ENCODE measurements at places on chromosomes 12 and 14. TPM values are rescaled to one million over a fixed set of nuclear protein-coding genes. Genes with fewer than 3 reads are reported as not detected.

C12orf54 gene
- total RNA-seq: not detected

CERS5 gene
- total RNA-seq: 60.4 TPM

RTL1 gene
- total RNA-seq: not detected

PCBP2 gene
- 948 TPM for total RNA-seq

ITGB7 gene
- total RNA-seq: not detected

PLEKHD1 gene
- total RNA-seq: not detected

HSPB8 gene
- total RNA-seq: 10.8 TPM

GNS gene
- total RNA-seq: 142 TPM

LALBA gene
- total RNA-seq: not detected

SLC7A8 gene
- total RNA-seq: 1.1 TPM

TSHR gene
- total RNA-seq: not detected

KRT6C gene
- total RNA-seq: not detected

TESPA1 gene
- not detected for total RNA-seq

NID2 gene
- 56.7 TPM for total RNA-seq

NPAS3 gene
- 0.13 TPM for total RNA-seq

TGM1 gene
- 3.9 TPM for total RNA-seq

ESRRB gene
- total RNA-seq: not detected

ART4 gene
- total RNA-seq: 12.5 TPM

GPR84 gene
- not detected for total RNA-seq

TPPP2 gene
- total RNA-seq: not detected

EIF2S1 gene
- 135 TPM for total RNA-seq

RNF212B gene
- total RNA-seq: not detected

SHMT2 gene
- 148 TPM for total RNA-seq

DENND5B gene
- total RNA-seq: 18.3 TPM

SERPINA9 gene
- not detected for total RNA-seq

SYNDIG1L gene
- not detected for total RNA-seq

CSRP2 gene
- total RNA-seq: 12.7 TPM

SFSWAP gene
- 53.3 TPM for total RNA-seq

SERPINA5 gene
- not detected for total RNA-seq

KERA gene
- total RNA-seq: not detected

PTGR2 gene
- 5.6 TPM for total RNA-seq

ERBB3 gene
- total RNA-seq: not detected

GNG2 gene
- total RNA-seq: not detected

EML1 gene
- 47.8 TPM for total RNA-seq
